CD4-positive, alpha-beta T cell treated with Interleukin-12 subunit alpha and Interleukin-12 subunit beta, for 1 hour (primary cell): ENCODE measurements at places on chromosomes 2 and 18.

DNA sequence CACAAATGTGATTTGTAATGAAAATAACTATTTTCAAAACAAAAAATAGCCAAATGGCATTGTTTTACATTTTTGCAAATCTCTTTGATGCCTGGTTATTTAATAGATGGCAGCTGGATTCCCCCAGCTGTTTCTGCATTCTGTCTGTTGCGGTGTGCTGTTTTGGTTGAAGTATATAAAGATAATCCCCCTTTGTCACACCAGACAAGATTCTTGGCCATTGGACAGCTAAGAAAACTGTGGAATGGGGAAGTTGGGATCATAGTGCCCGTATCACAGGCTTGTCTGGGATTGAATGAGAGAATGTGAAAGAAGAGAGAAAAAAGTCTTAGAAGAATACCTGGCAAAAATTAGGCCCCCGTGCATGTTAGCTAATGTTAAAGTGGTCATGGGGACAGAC, 19.5 kb upstream of the LYPD6B start:
- DNase-seq: no peak

DNA sequence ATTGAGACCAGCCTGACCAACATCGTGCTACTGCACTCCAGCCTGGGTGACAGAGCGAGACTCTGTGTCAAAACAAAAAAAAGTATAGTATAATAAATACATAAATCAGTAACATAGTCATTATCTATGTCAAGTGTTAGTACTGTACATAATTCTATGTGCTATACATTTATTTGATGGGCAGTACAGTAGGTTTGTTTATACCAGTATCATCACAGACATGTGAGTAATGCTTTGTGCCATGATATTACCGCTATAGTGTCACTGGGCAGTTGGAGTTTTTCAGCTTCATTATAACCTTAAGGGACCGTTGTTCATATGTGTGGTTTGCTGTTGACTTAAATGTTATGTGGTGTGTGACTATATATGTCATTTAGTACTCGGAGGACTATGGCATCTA, 24.9 kb downstream of the MTA3 start:
- DNase-seq: no peak

GRCh38 chr2:29040552-29040951, 33.8 kb downstream of the PCARE start:
- no peak for DNase-seq

GRCh38 chr2:222952204-222952603, 91.4 kb downstream of the ACSL3 start:
- DNase-seq: no peak

DNA sequence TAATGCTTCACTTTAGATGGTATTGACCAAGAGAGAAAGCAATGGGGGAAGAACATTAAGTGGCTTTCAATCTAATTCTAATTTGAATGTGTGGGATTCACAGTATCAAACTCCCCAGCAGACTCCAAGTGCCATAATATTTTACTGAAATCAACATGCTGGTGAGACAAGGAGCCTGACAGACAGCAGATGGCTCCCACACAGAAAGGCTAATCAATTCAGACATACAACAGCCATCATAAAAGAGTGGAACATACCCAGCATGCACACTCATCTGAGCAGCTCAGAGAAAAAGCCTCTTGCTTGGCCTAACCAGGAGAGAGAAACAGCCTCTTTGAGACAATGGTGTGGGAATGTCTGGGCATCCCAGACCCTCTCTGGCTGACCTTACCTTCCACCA, 186.5 kb upstream of the SKOR2 start:
- no peak for DNase-seq
